Stimulated activated CD4-positive, alpha-beta T cell treated with anti-CD3 and anti-CD28 coated beads, Interleukin-12 subunit alpha, Interleukin-12 subunit beta, amount 100 ng/mL, for 24 hours (primary cell): ENCODE measurements at places on chromosomes 5 and 9.

GRCh38 chr9:112212926-112213325, 37.8 kb upstream of the SUSD1 start:
- DNase-seq, result no peak

DNA sequence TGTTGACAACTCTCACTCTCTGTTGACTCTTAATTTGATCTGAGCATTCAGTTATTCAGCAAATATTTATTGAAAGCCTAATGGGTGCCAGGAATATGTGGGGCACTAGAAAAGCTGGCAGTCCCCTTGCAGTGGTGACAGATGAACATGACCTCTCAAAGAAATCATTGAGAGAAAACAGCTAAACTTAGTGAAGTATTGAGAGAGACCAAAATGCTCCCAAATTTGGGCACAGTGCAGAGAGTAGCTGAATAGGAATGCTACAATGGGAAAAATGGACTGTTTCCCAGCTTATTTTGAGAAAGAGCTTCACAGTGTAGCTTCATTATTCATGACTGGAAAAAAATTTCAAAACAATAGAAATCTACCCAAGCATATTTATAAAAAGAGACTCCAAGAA, 257.9 kb downstream of the SGCD start:
- DNase-seq, result no peak

- no peak for DNase-seq
Observed at GRCh38 chr5:118439831-118440230, 548.5 kb downstream of the DTWD2 start.

- DNase-seq, result no peak
Observed at GRCh38 chr5:143533978-143534760, 130.7 kb upstream of the NR3C1 start.

GRCh38 chr5:134609232-134609851, 23.3 kb downstream of the SAR1B start:
- no peak for DNase-seq

GRCh38 chr9:108765265-108765664, 90.5 kb downstream of the ACTL7B start:
- no peak for DNase-seq

GRCh38 chr5:33180900-33181299, 259.9 kb upstream of the TARS1 start:
- no peak for DNase-seq

DNA sequence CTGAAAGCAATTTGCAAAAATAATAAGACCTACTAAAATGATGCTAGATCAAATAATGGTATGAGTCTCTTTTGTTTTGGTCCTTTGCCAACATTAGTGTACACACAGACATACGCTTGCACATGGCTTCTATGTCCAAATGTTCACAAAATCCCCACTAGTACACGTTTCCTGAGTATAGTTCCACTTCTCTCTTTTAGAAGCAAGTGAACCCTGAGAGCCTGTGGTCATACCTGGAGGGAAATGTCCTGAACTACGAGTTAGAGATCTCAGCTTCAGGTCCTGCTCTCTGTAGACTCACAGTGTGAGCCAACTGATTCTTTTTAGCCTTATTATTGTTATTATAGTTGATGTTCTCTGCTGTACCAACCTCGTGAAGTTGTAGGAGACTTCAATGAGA, 47.3 kb upstream of the ACTBL2 start:
- DNase-seq, result no peak

- no peak for DNase-seq
Observed at GRCh38 chr5:138025285-138025684, 7.6 kb downstream of the FAM13B start.

- DNase-seq, result no peak
Observed at GRCh38 chr5:96067894-96068614, 106.4 kb upstream of the ELL2 start.

DNA sequence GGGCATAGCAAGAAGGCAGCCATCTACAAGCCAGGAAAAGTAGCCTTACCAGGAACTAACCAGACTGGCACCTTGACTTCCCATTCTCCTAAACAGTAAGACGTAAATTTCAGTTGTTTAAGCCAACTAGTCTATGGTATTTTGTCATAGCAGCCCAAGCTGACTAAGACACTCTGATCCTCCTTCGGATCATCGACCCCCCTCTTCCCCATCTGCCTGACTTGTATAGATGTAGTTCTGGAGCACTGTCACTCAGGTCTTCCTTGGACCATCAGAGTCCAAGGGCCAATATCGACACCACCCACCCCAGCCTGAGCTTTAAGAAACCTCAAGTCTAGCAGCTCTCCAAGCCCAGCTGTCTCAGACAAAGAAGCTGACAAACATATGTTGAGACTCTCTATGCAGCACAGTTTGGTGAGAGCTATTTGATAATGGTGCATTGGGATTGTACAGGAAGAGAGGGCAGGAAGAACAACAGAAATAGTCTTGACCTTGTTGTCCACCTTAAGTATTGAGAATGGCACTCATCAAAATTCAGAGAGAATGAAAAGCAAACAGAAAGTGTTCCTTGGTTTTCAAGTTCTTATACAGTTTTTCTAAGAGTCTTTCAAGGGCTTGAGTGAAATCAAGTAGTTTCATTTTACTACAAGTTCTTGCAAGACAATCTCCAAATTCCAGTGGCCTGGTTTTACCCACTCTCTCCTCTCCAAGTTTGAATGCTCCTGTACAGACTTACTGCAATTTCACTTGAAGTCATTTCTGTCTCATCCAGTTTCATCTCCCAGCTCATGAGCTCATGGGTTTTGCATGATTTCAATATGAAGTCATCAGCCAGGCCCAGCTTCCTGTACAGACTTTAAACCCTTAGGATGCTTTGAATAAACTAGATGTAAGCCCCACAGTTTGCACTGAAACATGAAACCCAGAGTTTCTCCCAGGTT, 122.3 kb upstream of the RAI14 start:
- no peak for DNase-seq

DNA sequence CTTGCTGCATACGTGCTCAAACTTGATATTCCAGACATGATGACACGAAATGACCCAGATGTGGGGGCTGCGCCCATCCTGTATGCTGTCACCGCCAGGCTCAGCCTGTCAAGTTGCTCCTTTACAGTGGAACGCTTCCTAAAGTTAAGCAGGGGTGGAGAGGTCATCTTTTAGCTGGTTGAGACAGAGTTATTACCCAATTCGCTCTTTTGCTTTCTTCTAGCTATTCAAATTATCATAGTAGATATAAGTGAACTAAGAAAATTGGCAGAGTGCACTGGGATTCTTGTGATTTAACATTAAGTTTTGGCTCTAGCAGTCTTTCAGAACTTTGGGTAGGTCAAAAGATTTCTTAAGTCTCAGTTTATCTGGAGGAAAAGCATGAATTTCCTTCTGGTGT, 69.8 kb upstream of the BASP1 start:
- DNase-seq, result no peak

DNA sequence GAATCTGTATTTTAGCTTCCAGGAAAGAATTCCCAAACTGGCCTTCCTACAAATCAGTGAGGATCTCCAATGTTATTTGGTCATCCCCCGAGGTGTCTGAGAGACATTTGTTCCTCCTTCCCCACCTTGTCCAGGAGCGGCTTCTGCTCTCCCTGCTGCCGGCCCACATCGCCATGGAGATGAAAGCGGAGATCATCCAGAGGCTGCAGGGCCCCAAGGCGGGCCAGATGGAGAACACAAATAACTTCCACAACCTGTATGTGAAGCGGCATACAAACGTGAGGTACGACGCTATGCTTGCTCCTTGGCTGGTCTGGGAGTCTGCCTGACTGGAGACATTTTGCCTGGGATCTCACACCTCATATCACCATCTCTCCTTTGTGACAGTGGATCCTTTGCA, 160.4 kb downstream of the CFAP90 start:
- DNase-seq, result no peak

DNA sequence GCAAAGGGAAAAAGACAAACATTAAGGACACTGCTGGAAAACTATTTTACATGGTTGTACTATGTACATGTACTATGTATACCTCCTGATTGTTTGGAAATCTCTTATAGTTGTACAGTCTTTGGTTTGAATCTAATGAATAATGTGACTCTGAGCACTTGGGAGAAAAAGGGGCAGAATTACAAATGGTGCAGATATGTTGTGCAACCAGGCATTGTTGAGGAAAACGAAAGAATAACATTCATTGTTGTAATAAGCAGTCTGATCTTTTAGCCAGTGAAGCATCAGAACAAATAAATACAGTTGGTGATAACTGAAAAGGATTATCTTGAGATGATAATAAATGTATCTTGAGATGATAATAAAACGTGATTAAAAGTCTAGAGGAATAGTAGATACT, 87.2 kb downstream of the CSNK1G3 start:
- no peak for DNase-seq

DNA sequence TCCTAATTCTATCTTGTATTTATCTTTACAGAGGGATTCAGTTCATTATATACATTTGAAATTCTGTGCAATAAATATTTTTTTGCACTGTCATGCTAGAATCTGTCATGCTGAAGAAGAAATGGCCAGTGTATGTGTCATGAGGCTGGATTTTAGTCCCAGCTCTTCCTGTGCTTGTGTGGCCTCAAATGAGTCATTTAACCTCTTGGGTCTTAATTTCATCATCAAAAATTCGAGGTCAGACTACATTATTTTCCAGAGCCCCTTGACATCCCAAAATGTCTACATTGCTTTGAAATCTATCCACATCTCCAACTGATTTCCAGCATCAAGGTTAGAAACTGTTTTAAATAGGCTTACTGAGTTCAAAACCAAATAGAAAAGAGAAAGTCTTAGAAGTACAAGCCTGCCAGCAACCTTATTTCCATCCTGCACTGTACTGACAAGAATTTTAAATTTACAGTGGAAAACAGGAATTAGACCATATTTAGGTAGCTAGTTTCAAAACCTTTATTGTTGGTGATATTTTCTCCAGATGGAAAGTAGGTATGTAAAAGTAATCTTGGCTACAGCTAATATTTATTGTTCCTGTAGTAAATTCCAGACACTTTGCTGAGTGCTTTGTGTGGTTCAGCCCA, 96.7 kb upstream of the MAMDC2 start:
- DNase-seq, result no peak

DNA sequence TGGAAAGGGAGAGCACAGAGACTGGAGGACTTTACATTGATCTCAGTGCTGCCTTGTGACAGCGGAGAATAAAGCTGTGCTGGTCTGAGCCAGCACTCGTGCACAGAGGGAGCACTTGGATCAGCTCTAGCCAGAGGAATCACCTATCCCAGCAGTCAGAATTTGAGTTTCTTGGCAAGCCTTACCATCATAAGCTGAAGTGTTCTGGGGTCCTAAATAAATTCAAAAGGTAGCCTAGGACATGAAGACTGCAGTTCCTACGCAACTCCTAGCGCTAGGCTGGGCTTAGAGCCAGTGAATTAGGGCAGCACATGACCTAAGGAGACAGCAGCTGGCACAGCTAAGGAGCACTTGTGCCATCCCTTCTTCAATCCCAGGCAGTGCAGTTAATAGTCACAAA, 119.5 kb downstream of the HMHB1 start:
- no peak for DNase-seq

DNA sequence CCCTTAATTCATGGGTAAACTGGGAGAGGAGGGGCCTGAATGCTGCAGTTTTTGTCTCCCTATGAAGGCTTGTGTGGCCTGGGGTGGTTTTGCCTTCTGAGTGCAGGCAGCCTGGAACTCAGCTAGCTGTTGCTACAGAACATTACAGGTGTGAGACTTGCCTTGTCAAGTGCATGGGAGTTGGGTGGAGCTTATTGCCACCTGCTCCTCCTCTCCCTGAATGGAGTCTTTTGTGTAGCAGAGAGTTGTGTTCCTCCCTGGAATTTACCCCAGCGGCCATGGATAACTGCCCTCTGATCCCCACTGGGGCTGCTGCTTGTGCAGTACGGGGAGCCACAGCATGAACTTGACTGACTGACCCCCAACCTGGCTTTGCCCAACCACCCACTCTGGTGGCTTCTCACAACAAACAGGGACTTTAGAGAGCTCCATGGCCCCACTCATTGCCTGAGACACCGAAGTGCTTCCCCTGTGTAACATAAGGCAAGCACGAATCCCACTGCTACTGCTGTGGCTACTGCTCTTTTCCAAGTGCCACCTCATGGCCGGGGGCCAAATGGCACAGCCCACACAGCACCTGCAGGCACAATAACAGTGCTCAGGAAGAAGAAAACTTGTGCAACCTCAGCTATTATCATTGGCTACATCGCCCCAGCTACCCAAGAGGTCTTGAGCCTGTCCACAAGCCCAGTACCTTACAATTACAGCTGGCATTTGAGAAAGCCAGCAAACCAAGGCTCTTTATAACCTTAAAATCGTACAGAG, 942.9 kb downstream of the CDH18 start:
- DNase-seq, result no peak

DNA sequence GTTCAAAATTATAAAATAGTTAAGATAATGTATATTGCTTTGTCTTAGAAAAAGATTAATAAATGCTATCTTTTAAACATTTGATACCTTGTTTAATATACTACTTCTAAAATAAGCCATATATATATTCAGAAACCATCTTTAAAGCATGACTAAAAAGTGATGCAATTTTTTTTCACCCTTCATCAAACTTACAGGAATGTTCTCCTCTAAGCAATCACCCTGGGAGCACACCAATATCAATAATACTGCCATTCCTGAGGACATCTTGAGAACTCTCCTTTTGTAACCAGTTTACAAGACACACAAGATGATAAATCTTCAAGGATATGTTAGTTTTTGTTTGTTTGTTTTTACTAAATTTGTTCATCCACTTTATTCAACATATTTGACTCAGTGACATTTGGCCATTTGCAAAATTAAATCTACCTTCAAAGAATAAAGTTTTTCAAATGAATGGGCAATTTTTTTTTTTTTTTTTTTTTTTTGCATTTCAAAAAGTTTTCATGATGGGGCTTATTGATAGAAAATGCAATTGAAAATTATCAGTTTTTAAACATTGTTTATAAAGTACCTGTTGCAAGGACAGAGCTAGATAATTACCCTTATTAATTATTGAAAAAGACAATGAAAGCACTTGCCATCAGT, 17.2 kb downstream of the FOXD1 start:
- DNase-seq, result no peak

DNA sequence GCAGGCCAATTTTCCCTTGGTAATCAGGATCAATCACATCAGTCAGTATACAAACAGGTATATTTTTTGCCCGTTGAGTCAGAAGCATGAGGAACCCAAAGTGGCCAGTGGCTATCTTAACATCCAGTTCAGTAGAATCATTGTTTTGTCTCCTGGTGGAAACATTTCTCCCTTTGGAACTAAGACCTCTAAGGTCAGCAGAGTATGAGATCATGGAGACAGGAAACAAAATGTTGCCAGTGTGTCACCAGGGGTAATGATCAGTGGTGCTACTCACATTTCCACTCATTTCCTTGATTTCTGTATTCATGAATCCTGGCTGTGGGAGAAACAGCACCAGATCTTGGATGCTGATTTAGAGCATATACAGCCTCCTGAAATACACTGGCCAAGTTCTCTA, 553.0 kb downstream of the CSNK1G3 start:
- no peak for DNase-seq

DNA sequence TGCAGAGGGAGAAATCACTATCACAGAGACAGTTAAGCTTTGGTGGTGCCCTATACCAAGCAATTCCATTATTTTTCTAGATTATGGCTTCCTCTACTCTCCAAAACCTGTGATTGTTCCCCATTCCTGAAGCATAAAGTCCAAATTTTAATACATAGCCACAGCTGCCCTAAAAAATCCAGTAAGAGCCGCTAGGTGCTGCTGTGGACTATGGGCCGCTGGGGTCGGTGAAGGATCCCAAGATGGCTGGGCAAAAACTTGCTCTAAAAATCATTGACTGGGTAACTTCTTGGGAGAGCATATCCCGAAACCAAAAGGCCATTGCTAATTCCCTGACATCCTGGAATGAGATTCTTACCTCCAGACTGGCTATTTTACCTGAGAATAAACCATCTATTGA, 245.3 kb downstream of the NFIB start:
- DNase-seq, result no peak
